ENCODE measurements at places on chromosomes 5 and 9.

DNA sequence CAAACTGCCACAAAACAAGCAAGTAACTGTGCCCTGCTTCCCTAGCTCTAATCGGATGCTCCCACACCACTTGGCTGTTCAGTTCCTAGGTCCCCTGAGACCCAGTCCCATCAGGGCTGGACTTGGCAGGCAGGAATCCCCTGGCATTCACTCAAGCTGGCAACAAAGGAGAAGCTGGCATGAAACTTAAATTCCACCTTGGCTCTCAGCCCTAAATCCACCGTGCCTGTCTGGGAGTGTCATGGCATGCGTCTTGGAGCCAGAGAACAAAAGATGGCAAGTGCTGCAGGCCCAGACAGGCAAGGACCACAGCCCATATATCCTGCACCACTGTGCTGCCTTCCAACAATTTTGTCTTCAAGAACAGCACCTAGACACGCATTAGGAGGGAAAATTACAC, 38.2 kb downstream of the ETF1 start:
- no peak for DNase-seq

DNA sequence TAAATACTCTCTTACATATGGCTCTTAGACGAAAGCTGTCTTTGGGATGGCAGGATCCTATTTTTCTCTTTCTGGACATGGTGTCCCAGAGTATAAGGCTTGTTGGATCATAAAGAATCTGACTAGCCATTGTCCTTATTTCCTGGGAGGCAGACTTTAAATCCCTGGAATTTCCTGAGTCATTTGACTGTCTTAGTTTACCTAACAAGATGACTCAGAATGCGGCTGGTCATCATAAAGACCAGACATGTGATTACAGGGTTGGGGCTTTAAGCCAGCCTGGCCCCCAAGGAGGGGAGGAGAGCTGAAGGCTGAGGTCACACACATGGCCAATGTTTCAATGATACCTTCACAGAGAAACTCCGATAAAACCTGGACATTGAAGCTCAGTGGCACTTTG, 37.2 kb downstream of the FAM240B start:
- no peak for DNase-seq

GRCh38 chr5:35659556-35659955, 41.9 kb downstream of the SPEF2 start:
- no peak for DNase-seq

DNA sequence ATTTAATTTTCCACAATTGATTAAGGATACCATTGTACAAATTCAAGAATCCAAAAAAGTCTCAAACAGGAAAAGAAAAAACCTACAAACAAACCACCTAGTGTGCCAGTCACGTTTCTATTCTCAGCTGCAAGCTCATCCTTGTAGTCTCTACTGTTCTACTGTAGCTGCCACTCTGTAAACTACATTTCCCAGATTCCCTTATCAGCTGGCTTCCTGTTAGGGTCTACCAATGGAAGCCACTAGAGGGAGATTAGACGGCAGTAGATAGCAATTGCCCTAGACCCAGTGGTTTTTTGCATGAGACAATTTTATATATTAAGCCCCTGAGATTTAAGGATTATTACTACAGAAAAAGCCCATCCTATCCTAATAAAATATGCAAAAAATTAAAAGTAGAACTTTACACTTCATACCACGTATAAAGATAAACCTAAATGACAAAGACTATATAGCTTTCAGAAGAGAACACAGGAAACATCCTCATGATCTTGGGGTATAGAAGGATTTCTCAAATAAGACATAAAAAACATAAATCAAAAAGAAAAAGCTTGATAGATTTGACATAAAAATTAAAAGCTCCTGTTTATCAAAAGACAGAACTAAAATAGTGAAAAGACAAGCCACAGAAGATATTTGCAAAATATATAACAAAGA, 37.4 kb downstream of the P4HA2 start:
- no peak for DNase-seq

- no peak for DNase-seq
Measured at GRCh38 chr9:69502671-69503301, 169.4 kb downstream of the APBA1 start.

- no peak for DNase-seq
Measured at GRCh38 chr9:117104716-117105495, 310.0 kb downstream of the ASTN2 start.

DNA sequence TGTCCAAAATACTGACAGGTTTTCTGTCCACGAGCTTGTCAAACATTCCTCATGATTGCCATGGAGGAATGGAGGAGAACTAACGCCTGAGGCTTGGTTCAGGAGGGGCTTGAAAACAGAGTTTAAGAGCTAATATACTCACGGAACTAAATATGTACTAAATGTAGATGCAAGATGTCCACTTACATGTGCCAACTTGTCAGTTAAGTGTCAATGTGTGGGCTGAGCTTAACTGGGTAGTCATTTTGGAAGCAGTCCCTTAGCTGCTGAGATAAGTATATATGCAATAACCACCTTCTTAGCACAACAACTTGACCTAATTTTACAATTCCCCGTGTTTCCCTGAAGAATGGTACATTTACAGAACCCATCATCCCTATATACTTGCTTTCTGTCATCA, 176.0 kb downstream of the PTPRD start:
- DNase-seq = no peak

GRCh38 chr5:73946919-73947602, 321.1 kb downstream of the ARHGEF28 start:
- DNase-seq = no peak

GRCh38 chr9:8845376-8845775, 1045.8 kb upstream of the DMAC1 start:
- no peak for DNase-seq

DNA sequence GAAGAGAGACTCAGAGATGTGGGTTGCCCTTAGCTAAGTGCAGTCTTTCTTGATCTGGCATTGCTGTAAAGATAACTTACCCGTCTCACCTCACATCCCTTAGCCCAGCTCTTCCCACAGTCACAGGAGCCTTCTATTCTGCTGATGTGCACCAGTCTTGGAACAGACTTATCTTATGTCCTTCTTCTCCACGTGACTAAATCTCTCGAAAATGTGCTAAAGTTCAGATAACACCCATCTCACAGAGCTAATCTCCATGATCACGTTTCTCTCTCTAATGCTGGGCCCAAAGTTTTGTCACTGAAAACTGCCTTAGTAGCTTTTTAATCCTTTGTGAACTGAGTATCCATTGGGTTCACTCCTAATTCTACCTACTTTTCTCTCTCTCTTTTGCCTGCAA, 16.7 kb downstream of the SLC36A1 start:
- DNase-seq = no peak

- no peak for DNase-seq
Measured at GRCh38 chr9:107721705-107722245, 232.2 kb upstream of the KLF4 start.

DNA sequence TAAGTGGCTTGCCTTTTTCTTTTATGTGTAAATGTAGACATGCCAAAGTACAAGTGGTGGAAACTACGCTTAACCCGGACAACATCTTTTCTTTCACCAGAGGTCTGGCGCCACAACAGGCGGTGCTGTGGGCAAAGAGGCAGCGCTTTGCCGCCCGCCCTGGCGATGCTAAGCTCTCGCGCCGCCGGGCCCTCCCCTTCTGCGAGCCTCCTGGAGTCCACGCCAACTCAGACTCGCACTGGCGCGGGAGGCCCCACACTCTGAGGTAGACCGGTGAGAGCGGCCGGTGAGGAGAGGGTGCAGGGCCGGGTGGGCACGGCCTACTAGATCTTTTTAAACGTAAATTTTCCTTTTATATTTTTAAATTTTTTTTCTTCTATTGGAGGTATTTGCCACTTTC, 2253.1 kb upstream of the C9orf72 start:
- no peak for DNase-seq

DNA sequence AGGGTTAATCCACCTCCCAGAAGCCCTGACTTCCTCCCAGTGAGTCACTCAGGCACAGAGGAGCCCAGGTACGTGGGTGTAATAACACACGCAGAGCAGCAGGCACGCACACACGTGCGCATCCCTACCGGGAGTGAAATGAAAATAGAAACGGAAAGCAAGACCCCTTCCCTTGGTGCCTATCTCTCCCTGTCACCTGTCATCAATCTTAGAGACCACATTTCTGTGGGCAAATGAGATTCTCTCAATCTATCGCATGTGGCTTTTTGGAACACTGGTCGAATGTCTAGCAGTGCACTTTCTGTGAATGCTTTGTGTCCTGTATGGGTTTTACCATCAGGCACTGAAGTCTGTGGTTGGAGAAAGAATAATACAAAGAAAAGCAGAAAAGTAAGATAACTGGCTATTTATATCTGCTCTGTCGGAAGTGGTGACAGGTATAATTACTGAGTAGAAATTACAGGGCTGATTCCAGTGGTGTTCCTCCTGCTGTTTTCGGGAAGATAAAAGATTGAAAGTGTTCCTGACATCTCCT, 137.7 kb upstream of the GRIA1 start:
- DNase-seq = no peak

- DNase-seq = no peak
Measured at GRCh38 chr9:120736881-120737280, 22.6 kb upstream of the MEGF9 start.

DNA sequence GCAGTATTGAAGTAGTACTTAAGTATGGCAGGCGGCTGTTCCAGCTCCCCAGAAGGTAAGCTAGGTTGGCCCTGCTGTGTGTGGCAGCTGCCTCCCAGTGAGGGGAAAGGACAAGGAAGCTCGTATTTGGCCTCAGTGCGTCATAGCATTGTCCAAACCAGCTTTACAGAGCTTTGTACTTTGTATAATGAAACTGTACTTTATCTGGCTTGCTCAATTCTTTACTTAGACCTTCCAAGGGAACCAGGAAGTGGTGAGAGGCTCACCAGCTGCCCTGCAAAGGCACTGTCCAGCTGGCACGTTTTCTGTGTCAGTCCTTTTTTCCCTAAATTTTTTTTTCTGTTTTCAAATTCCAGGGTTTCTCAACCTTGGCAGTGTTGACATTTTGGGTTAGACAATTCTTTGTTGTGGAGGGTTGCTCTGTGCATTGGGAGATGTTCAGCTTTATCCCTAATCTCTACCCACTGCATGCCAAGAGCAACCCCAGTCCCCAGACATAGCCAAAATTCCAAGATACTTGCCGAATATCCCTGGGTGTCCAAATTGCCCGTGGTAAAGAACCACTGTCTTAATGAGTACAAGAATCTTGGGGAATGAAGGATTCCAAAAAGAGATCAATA, 474.5 kb downstream of the LRRC70 start:
- DNase-seq = no peak

GRCh38 chr9:103978396-103978795, 115.7 kb upstream of the SMC2 start:
- DNase-seq = no peak

- no peak for DNase-seq
Measured at GRCh38 chr5:76312783-76313182, 90.3 kb upstream of the IQGAP2 start.

- no peak for DNase-seq
Measured at GRCh38 chr5:59428391-59428790, 465.1 kb downstream of the PDE4D start.

GRCh38 chr5:125451622-125452021, 705.2 kb upstream of the ZNF608 start:
- no peak for DNase-seq

DNA sequence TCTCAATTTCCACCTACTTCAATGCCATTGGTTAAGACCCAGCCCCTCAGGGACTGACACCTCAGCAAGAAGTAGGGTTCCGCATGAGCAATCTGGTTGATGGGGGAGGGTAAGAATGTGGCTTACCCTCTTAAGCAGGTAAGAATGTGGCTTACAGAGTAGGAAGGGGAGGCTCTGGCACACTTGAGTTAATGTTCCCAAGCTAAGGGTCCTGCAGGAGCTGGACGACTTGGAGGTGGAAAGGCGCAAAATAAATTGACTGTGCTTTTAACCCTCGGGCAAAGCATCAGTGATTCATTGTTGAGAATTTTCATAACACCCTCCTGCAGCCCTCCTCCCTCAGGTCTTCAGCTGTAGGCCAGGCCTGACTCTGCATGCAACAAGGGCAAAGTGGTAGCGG, 24.9 kb upstream of the ADRA1B start:
- no peak for DNase-seq

- no peak for DNase-seq
Measured at GRCh38 chr5:109833946-109834345, 144.2 kb downstream of the MAN2A1 start.

DNA sequence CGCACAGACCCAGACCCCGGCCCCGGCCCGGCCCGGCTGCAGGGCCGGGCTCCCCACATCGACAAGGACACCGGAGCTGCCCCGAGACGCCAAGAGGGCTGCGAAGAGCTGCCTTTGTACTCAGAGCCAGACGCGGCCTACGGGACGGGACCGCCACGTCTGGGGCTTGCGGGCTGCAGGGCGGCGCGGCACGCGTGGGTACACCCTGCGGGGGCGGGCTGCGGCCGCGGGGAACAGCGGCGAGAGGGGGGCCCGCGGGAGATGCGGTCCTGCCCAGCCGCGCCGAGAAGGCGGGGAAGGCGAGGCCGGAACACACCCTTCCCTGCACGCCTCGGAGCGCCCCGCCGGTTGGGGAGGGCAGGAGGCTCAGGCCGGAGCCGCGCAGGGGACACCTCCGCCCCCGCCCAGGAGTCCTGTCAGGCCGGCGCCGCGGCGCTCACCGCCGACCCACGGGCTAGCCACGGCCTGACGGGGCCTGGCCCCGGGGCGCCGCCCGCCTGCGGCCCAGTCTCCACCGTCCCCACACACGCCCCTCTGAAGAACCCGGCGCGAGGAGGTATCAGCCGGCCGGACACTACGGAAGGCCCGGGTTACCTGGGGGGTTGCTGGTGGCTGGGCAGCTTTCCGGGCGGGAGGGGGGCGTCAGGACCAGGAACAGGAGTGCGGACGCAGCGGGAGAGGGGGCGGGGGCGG, 478 bp downstream of the RAB14 start:
- DNase-seq = peak; percentile 15

DNA sequence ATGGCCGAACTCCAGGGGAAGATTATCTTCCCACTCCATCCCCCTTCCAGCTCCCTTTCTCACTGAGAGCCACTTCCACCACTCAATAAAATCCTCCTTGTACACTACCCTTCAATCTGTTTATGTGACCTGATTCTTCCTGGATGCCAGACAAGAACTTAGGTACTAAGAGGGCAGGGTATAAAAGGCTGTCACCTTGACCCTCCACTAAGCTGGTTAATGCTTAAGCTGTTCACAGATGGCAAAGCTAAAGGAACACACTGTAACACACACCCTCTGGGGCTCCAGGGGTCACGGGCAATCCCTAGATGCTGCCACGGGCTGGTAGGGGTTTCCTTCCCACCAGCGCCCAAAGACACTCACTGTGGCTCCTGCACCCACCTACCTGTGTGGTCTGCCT, 58.6 kb upstream of the IL6ST start:
- DNase-seq = no peak

All from stimulated activated CD8-positive, alpha-beta memory T cell treated with anti-CD3 and anti-CD28 coated beads, Interleukin-2, amount 100 ng/mL, for 1 hour (primary cell).